ENCODE measurements at places on chromosomes 7 and 10.
A peak's percentile ranks its signal among the peaks of the same experiment; 100 is the strongest.

DNA sequence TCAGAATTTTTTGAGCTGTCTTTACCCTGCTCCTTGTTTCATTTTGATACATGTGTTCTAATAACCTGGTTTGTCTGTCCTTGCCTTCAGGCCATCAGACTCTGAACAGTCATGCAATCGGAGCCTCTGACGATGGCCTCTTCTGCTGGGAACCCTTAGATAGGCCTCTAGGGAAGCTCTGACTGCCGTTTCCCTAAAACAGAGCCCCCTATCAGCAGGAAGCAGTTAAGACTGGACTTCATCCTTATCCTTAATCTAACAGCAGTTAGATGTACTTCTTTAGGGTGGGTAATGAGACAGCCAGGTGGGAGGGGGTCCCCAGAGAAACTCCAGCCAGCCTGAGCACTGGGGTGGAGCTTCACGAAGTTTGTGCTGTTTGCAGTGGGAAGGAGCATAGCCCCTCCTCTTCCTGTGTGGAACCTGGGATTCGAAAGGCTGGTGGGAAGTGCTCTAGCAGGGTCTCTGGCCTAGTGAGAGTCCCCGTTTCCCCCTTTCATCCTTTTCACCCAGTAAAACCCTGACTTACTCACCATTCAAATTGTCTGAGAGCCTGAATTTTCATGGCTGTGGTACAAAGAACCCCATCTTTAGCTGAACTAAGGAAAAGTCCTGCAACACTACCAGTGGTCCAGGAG is 28.4 kb upstream of the SORCS3 start:
- no peak for DNase-seq

GRCh38 chr10:50360077-50360850 is 108.9 kb upstream of the ASAH2 start:
- no peak for DNase-seq

DNA sequence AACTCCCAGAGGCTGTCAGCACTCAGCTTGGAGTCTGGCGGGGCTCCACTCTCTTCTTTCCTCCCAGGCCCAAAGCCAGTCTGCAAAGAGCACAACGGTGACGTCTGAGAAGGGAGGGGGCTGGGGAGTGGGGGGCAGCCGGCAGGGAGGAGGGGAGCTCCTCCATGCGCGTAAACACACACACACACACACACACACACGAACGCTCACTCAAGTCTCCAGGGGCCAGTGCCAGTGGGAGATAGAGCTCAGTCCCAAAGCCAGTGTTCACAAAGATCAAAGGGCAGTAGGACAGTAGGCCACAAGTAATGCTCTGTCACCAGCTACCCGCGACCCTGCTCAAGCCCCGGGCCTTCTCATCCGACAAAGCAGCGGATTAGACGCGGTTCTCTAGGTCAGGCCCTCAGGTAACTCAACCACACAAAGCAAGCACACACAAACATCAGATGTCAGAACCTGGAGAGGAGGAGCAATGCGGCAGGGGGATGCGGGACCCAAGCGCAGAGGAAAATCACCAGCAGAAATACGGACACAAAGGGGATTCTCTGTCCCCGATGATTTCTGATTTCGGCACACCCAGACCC is 19.9 kb downstream of the TCAF1 start:
- no peak for DNase-seq

DNA sequence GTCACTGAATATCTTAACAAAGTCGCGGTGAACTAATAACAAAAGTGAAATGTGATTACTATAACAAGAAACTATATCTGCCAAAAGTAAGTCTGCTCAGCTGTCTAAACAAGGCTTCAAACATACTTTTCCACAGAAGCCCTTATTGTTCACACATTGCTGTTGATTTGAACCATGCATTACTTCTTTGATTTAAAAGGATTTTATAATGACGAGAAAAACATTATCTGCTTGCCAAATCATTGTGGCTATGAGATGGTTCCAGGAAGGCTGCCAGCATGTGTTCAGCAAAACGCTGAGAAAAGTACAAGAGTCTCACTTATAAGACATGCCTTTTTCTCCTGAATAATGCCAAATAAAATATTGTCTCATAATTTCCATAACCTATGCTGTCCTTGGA is 24.4 kb downstream of the RNF133 start:
- no peak for DNase-seq

GRCh38 chr10:82277591-82277990 is 402.6 kb downstream of the NRG3 start:
- DNase-seq = no peak

GRCh38 chr7:139702811-139703486 is 74.8 kb downstream of the HIPK2 start:
- no peak for DNase-seq

GRCh38 chr7:111029574-111030251 is 61.2 kb upstream of the LRRN3 start:
- peak; percentile 32 for DNase-seq

GRCh38 chr10:3393958-3394357 is 221.4 kb upstream of the PITRM1 start:
- DNase-seq = no peak

GRCh38 chr10:14391342-14391741 is 60.6 kb upstream of the FRMD4A start:
- no peak for DNase-seq

DNA sequence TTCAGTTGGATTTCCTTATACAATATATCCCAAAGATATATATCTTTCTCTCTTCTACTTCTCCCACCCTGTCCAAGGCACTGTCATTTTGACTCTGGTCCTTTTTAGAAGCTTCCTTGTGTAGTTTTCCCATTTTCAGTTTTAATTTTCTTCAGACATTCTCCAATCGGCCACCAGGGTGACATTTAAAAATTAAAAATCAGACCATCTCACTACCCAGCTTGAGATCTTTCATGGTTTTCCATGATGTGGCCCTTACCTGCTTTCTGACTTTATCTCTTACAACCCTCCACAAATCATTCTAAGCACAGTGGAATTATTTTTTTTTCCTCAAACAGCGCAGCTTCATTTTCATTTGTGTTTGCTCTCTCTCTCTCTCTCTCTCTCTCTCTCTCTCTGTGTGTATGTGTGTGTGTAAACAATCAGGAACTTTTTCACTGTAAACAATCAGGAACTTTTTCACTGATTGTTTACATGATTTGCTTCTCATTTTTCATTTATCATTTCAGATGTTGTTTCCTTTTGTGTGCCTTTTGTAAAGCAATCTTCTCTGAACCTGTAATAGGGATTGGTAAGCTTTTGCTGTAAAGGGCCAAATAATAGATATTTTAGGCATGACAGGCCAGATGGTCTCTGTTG is 348.9 kb downstream of the ATRNL1 start:
- no peak for DNase-seq
